ENCODE measurements at places on chromosomes 12 and 14.

- DNase-seq = no peak
Measured at GRCh38 chr14:34018125-34018524, 67.3 kb upstream of the EGLN3 start.

GRCh38 chr14:73283608-73284379 is 46.5 kb downstream of the PAPLN start:
- DNase-seq = no peak

DNA sequence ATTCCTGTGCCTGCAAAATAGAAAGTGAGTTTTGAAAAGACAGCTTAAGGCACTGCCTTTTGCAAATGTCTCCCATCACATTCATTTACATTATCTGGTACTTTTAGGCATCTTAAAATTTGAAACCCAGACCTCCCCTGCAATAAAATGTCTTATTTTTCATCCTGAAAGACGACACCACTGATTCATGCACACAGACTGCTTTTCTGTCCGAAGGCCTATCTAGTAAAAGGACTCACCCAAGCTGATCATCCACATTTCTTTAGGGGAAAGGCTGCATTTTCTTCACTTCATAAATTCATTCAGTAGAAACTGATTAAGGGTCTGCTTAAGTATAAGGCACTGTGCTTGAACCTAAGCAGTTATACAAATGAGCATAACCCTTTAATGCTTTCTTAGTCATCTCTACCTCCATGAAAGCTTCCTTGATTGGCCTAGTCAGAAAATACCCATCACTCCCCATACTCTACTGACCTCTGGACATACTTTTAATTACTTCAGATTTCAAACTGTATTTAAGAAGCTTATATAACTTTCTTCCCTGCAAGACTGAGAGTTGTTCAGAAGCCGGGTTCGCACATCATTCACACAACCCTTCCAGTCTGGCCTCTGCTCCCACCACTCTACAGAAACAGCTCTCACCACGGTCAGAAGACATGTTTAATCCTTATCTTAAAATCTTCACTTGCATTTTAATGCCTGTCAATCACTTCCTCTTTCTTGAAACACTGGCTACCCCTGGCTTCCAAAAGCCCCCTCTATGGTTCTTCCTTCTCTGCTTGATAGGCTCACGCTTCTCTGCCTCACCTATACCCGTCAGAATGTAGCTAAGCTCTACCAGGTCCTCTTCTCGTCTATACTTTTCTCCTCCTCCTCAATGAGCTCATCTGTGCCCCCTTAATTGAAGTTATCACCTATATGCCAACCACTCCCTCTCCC is 288.6 kb downstream of the MED13L start:
- DNase-seq = no peak

GRCh38 chr12:58969237-58969636 is 48.9 kb upstream of the LRIG3 start:
- DNase-seq = no peak

- no peak for DNase-seq
Measured at GRCh38 chr14:106840258-106840657, 1313.9 kb downstream of the TMEM121 start.

GRCh38 chr14:94773655-94774343 is 3.9 kb upstream of the GSC start:
- DNase-seq = no peak

DNA sequence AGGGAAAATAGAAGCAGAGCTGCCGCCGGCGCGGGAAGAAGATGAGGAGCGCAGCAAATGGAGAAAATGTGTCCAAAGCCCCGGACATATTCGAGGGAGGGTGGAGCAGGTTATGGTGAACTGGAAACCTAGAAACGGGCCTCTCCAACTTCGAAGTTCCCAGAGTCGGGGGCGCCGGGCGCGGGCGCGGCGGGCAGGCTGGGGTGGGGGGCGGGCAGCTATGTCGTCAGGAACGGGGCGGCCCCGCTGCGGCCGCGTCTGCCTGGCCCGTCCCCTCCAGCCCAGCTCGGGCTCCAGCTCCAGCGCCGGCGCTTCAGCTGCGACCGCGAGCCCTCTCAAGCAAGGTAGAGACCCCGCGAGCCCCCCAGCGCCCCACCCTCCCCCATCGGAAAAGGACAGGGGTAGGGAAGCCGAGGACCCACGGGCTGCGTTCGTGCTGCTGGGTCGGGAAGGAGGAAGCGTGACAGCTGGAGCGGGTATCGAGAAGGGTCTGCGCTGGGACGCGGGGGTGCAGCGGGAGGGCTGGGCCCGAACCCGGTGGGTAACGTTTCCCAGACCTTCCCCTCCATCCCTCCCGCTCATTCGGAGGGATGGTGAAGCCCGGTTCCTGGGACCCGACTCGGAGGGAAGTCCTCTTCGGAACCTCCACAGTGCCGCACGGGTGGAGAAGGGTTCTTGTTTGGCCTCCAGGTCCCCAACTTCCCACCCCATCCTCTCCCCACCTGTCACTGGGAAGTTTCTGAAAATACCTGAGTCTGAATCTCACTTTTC is 1.0 kb downstream of the DGKA start:
- DNase-seq = no peak

DNA sequence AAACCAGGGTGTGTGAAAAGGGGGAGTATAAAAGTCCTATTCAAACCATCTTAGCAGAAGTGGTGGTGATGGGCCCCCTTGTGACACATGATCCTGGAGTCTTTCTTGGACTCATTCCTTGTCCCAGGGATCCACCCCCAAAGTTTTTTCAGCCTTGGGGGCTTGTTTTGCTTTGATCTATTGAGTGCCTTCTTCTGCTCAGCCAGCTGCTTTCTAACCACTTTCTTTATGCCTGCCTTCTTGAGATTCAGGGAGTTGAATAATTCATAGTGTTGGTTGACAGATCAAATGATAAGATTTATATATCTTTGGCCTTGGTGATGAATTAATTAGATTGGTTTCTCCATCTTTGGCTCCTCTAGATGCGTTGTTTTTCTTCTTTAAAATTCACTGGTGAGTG is 926.7 kb downstream of the DIO2 start:
- no peak for DNase-seq

DNA sequence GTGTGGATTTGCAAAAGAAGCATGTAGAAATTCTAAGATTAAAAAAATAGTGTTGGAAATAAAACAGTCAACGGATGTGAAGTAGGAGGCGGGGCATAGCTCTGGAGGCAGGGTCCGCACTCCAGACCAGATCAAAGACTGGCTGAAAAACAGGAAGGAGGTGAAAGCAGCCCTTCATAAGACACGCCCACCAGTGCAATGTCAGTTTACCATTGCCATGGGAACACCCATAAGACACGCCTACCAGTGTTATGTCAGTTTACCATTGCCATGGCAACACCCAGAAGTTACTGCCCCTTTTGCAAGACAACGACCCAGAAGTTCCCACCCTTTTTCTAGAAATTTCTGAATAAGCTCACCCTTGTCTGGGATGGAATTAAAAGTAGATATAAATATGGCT is 87.1 kb downstream of the FZD10 start:
- DNase-seq = no peak

- DNase-seq = no peak
Measured at GRCh38 chr12:68759852-68760251, 13.9 kb downstream of the SLC35E3 start.

GRCh38 chr14:23352506-23353432 is at the start of gene SLC22A17:
Gene SLC22A17 (minus strand): TSS chr14:23352887.
- DNase-seq = peak; percentile 50

GRCh38 chr12:45468751-45469615 is 253.1 kb downstream of the ANO6 start:
- DNase-seq = no peak

- DNase-seq = no peak
Measured at GRCh38 chr14:41663473-41663850, 56.8 kb downstream of the LRFN5 start.

DNA sequence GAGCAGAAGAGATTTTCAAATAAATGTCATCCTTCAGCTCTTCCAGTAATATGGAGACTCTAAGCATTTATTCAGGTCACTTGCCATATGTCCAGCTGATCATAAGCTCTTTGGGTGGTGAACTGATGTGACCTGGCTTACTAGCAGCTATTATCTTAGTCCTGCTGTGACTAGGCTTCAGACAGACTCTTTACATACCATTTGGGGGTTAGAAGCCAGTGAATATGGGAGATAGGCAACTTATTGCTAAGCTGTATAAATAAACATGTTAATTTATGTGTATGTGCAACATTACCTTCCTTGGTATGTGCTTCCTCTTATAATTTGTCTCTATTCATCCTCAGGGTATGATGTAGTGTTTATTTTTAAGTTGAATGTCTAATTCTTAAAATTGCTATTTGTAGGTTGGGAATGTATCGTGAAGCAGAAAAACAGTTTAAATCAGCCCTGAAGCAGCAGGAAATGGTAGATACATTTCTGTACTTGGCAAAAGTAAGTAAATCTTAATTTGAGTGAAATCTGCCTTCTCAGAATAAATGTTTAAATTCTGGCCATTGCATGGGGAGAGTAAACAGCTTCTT is 32.4 kb downstream of the TTC8 start:
- DNase-seq = no peak

GRCh38 chr12:18320036-18320617 is 58.8 kb downstream of the PIK3C2G start:
- DNase-seq = no peak

GRCh38 chr12:32820376-32820931 is 64.8 kb upstream of the YARS2 start:
- DNase-seq = no peak

DNA sequence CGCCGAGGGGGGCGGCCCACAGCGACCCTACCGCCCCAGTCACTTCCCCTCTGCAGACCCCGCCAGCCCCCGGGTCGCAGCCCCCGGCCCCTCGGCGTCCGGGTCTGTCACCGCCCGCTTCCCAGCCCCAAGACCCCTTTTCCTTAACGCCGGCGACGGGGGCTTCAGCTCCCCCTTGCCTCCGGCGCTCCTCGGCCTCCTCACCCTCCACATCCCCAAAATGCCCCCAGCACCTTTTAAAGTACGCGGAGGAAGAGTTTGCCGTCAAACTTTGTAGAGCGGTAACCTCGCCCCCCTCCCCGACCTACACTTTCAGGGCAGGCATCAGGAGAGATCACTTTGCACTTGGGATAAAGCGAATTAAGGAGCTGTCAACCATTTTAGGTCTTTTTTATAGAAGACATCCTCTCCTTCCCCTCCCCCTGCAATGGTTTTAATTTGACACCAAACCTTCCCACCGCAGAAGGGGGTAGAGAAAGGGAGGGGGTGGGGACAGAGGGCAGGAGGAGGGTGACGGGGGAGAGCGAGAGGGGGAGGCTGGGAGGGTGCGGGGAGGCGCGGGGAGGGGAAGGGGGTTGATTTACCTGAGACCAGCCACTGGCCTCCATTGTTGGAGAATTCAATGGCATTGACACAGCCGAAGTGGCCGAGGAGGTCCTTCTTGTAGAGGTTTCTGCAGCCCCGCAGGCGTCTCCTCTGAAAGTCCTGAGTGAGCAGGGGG is 578 bp downstream of the DCAF5 start:
- DNase-seq = peak; percentile 66

- DNase-seq = no peak
Measured at GRCh38 chr14:101480747-101481530, 80.4 kb upstream of the DIO3 start.

GRCh38 chr12:117279606-117280005 is 81.8 kb downstream of the NOS1 start:
- no peak for DNase-seq

GRCh38 chr12:50120521-50120920 is 8.5 kb downstream of the COX14 start:
- DNase-seq = no peak

- no peak for DNase-seq
Measured at GRCh38 chr14:51428981-51429380, 188.9 kb downstream of the TMX1 start.

- DNase-seq = no peak
Measured at GRCh38 chr14:79549515-79549914, 661.8 kb downstream of the DIO2 start.

DNA sequence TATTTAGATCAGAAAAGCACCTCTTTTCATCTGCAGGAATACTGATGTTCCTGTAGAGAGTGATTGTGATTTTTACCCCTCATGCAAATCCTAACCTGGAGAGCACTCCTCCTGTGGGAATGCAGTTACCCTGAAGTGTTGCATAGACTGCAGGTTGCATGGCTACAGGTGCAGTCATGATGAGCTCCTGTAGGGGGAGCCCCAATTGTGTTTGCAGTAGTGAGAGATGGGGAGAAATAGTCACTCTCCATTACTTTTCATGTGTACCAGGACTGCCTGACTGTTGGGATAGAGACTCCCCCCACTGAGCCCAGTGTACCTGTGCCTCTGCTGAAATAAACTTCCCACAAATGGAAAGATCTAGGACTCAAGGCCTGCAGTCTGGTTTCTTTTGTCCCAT is 1086.5 kb downstream of the SLC6A15 start:
- DNase-seq = no peak

DNA sequence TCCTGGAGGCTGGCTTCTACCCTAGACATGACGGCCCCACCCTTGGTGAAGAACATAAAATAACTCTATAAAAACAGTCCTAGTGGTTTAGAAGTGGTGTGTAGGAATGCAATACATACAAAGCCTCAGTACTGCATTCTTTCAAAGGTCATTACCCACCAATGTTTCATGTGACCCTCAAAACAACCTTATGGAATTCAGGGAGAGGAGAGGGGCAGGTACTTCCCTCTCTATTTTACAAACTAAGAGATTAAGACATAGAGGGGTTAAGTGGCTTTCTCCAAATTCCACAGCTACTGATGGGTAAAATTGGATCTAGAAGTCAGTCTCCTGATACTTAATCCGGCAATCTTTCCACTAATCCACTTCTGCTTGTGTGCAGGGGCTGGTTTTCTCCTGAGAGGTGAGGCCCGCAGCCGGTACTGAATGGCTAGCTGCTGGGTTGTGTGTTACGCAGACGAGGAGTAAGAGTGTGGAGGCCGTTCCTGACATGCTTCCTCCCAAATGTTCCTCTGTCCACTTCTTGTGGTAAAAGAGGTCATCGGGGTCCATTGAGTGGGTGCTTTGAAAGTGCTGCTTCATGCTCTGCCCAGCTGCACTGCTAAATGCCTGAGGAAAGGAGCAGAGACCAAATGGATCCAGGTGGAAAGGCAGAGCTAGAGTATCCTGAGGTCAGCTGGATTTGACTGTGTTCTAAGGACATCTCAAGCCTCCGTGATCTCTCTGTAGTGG is 16.2 kb downstream of the SLC7A8 start:
- no peak for DNase-seq

DNA sequence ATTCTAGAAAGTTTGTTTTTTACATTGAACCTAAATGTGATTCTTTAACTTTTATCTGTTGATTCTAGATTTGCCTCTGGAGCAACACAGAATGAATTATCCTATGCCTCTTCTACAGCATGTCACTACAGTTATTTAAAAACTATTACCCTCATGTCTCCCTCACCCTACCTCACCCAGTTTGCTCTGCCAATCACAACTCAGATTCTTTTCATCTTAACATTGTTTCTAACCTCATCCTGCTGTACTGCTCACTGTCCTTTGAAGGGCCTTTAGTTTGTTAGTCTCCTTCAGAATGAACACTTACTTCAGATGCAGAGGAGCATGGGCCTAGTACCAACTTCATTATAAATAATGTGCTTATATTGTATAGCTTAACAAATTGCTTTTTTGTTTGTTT is 21.5 kb downstream of the YLPM1 start:
- no peak for DNase-seq

- DNase-seq = peak; percentile 16
Measured at GRCh38 chr12:89765959-89766824, 57.6 kb upstream of the ATP2B1 start.

- no peak for DNase-seq
Measured at GRCh38 chr12:78198896-78199295, 368.2 kb downstream of the NAV3 start.

- no peak for DNase-seq
Measured at GRCh38 chr12:52838609-52839435, 4.7 kb upstream of the KRT79 start.

GRCh38 chr12:108400056-108400455 is 60.9 kb upstream of the CMKLR1 start:
- no peak for DNase-seq

Measured in CD4-positive, alpha-beta memory T cell (primary cell).